ENCODE measurements at places on chromosomes 3 and 15.

DNA sequence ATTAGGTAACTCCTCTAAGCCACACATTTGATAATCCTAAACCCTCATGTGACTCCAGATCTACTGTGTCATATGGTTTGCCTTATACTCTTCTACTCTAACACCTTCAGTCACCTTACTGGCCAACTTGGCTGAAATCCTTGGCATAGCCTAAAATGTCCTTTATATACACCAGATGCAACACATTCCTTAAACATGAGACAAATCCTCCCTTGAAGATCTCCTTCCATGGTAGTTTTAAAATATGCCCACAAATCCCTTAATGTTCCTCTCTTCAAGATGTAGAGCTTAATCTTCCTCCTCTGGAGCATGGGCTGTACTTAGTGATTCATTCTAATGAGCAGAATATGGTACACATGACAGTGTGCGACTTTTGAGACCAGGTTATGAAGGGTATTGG, 238.9 kb downstream of the SUCLG2 start:
- no peak for DNase-seq

DNA sequence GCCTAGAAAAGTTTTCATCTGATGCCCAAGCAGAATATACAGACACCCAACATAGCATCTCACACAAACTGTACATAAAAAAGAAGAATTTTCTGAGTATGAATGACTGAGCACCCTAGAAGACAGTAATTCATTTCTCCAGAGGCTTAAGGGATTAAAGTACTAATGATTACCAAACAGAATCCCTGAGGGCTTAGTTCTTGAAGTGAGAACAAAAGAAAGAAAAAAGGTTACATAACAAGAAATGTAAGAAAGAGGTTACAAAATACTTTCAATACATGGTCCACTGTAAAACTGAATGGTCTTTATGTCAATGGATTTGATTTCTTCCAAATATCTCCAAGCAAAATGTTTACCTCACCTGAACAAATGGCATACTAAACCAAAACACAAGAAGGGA, 9.1 kb upstream of the NEK10 start:
- DNase-seq: no peak

GRCh38 chr15:35519541-35520149, 26.3 kb downstream of the DPH6 start:
- no peak for DNase-seq

- DNase-seq: no peak
Measured at GRCh38 chr3:43327582-43327979, 41.2 kb downstream of the SNRK start.

- no peak for DNase-seq
Measured at GRCh38 chr3:126832933-126833332, 128.9 kb downstream of the CHCHD6 start.

DNA sequence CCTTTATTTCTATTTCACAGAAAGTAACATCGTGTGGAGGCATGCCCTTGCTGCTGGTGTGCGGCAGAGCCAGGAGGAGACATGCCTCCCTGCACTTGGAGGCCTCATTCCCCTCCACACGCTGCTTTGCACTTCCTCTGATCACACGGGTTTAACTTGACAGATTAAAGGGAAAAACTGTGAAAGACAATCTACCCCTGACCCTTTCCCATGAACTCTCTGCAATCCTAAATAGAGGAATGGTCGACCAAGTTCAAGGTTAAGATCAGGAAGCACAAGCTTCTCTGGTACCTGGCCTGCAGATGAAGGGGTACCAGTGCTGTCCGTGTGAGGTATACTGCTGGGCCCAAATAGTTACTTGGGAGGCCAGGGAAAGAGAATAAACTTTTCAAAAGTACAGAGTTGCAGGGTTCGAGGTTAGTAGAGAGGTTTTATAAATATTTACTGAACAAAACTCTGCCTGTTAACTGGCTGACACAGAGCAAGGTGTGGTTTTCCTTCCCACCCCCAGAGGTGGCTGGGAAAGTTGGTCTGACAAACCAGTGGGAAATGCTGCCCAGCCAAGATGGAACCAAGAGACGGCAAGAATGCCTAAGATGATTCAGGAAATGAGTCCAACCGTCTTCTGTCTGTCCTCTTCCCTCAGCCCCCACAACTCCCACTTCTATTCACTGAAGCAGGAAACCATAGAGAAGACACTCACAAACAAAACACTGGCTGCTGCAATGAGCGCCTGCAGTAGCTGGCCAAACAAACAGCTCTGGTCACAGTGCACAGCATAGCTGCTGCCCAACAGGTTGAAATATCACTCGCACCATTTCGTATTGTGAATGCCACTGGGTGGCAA, 79.6 kb downstream of the IGF2BP2 start:
- DNase-seq: no peak

Measured in activated T-cell treated with anti-CD3 and anti-CD28 coated beads, Interleukin-2, amount 50 U/mL, for 1 hour (primary cell).